ENCODE measurements at places on chromosomes 16 and 17.
A peak's percentile ranks its signal among the peaks of the same experiment; 100 is the strongest.

GRCh38 chr16:89246383-89246902 is 28.9 kb downstream of the ZNF778 start:
- DNase-seq: no peak

DNA sequence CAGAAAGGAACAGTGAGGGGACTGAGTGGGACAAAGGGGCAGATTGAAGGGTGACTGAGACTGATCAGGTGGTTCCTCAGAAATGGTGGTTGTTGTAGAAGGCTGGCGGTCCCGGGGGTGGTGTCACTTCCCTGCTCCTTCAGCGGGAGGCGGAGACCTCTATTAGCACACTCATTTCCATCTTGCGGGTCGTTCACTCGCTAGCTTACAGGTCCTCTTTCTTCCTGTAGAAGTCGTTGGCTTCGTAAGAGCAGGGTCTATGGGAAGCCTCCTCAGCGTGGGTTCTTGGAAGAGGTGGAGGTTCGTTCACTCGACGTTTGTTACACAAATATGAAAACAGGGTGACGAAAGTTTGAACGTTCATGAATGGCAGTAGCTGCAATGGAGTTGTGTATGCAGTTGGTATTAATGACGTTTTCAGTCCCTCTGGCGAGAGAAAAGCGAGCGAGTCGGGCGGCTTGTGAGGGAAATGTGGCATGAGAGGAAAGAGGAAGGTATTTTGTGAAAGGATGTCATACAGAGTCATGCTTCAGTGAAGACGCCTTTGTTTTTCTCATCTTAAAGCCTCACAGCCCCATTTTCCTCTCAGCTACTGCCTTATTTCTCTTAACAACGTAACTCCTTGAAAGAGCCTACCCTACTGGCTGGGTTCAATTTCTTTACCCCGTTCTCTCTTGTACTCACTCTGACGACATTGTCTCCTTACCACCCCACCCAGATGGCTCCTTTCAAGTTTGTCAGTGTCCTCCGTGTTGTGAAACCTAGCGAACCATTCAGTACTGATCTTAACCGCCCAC is 667 bp downstream of the EFCAB13 start:
- DNase-seq: peak; percentile 29

GRCh38 chr17:45222289-45222995 is 757 bp downstream of the FMNL1 start:
- DNase-seq: peak; percentile 52

GRCh38 chr17:58985367-58985766 is 121.3 kb downstream of the TRIM37 start:
- DNase-seq: no peak

DNA sequence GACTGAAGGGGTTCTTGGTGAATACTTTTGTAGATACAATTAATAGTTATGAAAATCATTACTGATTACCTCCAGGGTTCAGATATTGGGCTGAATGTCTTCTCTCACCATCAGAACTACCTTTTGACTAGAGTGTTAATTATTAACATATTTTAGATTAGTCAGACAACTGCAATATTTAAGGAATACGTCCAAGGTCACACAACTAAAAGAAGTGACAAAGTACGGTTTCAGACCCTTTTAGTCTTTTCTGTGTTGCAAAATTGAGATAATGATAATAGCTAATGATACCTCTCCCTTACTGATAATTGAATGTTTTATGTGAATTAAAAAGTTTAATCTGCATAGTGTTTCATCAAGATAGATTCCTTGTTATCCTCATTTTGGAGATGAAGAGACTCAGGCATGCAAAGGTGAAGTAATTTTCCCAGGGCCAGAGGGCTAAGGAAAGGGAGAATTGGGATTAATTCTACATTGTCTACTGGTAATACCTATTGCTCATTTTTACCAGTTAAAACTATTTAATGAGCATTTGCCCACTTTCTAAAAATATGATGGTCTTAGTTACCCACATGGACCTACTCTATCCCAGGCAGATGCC is 107.3 kb downstream of the WWOX start:
- no peak for DNase-seq

DNA sequence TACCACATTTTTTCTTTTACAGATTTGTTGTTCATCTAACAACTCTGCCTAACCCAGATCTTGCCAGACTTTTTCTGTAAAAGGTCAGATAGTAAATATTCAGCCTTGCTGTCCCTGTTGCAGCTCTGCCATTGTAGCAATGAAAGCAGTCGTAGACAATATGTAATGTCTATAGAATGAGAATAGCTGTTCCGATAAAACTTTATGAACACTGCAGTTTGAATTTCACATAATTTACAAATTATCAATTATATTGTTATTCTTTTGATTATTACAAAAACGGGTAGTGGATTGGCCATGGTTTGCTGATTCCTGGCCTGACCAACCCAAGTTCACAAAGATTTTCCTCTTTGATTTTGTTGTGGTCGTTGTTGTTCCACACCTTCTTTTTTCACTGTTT is 2.9 kb downstream of the LRRC37B start:
- no peak for DNase-seq

DNA sequence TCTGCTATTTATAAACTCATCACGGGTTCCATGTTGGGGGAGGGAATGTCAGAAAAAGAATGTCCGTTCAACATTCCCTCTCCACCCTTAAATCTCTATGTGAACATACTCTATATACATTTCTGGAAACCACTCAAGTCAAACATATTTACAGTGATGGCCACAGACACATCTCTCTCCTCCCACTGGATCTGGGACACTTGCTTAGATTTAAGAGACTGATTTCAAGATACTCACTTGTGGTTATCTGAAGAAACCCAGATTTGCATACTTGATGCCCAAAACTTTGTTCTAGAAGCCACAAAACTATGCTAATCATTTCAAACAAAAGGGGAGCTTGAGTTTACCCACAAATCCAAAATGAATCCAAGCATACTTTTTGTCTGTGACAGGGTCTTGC is 182.9 kb upstream of the SOX9 start:
- no peak for DNase-seq

- no peak for DNase-seq
Observed at GRCh38 chr16:46911038-46911437, 26.9 kb downstream of the GPT2 start.

GRCh38 chr17:47273245-47273644 is 19.6 kb downstream of the ITGB3 start:
- DNase-seq: no peak

DNA sequence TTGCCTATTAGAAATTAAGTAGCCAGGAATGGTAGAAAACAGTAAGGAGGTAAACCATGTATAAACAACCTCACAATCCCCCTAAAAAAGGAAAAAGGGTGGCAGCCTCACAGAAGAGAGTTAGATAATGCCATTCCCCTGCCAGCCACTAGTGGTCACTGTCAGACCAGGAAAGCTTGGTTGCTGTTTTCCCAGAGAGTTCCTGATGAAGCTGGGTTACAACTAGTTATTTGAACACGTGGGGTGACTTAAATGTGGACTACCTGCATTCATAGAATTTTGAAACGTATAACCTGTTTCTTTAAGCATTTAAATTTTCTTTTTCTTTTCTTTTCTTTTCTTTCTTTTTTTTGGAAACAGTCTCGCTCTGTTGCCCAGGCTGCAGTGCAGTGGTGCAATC is 5.8 kb downstream of the GPRC5C start:
- no peak for DNase-seq

DNA sequence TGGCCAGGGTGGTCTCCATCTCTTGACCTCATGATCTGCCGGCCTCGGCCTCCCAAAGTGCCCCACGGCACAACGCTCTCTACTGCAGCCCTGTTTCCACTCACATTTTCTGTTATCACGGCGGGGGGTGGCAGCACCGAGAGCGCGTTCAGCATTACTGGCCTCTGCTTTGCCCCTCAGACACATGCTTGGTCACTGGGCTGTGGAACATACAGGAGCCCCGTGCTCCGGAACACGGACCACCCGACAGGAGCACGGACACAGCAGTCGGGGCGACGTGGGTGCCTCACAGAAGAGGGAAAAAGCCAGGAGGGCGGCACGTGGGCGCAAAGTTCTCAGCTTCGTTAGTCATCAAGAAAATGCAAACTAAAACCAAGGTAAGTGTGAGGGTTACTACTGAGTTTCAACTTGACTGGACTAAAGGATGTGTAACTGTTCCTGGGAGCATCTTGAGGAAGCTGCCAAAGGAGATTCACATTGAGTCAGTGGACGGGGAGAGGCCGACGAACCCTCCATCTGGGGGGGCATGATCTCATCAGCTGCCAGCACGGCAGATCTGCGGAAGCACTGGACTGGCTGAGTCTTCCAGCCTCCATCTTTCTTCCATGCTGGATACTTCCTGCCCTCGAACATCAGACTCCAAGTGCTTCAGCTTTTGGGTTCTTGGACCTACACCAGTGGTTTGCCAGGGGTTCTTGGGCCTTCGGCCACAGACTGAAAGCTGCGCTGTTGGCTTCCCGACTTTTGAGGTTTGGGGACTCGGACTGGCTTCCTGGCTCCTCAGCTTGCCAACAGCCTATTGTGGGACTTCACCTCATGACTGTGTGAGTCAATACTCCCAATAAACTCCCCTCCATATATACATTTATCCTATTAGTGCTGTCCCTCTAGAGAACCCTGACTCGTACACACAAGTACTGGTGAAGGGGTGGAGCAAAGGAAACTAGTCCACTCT is 106.8 kb downstream of the ZNF778 start:
- no peak for DNase-seq

DNA sequence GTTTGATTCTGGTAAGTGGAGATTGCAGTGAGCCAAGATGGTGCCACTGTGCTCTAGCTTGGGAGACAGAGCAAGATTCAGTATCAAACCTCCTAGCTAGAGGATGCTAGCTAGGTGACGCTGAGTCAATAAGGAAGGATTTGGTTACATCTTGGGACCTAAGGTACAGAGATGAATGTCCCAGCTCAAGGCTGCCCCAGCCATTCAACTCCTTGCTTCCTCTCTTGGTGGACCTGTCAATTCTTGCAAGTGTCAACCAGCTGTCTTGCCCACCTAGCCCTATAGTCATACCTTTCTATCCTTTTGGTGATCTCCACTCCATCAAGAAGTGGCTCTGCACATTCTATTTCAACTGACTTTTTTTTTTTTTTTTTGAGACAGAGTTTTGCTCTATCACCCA is 1.4 kb upstream of the MILR1 start:
- no peak for DNase-seq

DNA sequence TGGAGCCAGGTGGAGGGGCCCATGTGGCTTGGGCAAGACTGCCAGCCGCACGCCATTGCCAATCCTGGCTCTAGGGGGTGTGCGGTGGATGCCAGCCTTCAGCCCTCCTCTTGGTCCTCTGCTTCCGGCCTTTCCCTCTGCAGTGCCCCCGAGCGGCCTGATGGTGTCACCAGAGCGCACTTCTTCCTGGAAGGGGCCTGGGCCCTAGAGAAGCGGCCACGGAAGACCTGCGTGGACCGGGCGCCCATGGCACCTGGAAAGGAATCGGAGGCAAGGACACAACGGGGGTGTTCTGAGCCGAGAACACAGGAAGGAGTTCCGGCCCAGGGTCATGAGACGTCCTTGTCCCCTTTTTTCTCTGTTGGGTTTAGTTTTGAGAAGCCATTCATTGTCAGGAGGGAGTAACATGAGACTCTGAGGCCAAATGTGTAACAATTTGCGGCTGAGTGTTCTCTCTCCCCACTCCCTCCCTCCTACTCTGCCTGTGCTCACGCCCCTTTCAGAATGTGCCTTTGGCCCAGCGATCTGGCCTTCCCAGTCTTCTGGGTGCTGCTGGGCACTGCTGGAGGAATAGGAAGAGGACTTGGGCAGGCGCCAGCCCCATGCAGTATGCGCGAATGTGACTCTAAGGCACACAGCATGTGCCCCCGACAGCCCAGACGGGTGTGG is 92.8 kb downstream of the IRX3 start:
- peak; percentile 30 for DNase-seq

DNA sequence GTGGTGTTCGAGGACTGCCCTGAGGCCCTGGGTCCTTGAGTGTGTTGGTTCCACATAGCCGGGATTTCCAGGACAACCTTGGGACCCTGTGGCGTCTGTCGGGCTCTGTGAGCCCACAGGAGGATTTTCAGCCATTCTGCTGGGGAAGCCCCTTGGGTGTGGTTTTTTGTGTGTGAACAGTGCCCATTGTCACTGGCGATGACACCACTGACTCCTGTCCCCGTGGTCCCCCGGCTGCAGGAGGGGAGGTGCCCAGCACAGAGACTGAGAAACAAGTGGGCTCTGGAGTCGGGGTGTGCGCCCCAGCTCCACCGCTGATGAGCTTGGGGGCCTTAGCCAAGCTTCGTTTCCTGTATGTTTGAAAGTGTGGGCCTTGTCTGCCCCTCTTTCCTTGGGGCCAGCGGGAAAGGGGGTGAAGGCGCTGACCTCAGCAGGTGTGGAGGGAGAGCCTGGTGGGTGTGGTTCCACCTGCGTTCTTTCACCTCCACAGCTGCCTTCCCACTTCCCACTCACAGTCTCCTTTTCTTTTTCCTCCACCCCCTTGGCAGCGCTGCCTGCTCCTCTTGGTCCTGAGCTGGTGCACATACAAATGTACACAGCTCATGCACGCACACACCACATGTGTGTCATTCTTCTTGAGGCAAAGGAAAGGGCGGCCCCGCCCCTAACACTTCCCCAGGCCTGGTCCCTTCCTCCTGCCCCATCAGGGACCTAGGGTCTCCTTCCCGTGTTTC is 16.1 kb downstream of the MGRN1 start:
- peak; percentile 25 for DNase-seq

GRCh38 chr16:65521633-65522328 is 399.9 kb upstream of the CDH11 start:
- no peak for DNase-seq

DNA sequence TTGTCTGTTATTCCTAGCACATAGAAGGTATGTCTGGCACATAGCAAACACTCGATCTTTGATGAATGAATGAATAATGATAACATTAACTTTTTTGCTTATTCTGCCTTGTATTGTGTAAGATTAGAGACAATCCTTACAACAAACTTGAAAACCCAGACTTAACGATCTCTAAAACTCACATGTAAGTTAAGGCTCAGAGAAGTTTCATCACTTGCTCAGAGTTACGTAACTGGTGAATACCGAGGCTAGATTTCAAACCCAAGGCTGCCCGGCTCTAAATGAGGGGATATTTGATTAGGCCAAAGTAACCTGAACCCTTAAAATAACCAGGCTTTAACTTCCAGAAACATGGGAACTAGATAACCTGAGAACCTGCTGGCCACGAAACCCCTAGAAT is 22.3 kb downstream of the CAPNS2 start:
- no peak for DNase-seq

GRCh38 chr17:12391468-12391867 is 274.2 kb upstream of the MYOCD start:
- no peak for DNase-seq
